CD4-positive, alpha-beta T cell treated with Interleukin-12 subunit alpha and Interleukin-12 subunit beta, for 1 hour (primary cell): ENCODE measurements at places on chromosomes 16 and 17.

GRCh38 chr17:76076146-76076764 lies 1.7 kb downstream of the GALR2 start:
- no peak for DNase-seq

- no peak for DNase-seq
These were observed 78.5 kb downstream of the ZZEF1 start for GRCh38 chr17:4064366-4064765.

DNA sequence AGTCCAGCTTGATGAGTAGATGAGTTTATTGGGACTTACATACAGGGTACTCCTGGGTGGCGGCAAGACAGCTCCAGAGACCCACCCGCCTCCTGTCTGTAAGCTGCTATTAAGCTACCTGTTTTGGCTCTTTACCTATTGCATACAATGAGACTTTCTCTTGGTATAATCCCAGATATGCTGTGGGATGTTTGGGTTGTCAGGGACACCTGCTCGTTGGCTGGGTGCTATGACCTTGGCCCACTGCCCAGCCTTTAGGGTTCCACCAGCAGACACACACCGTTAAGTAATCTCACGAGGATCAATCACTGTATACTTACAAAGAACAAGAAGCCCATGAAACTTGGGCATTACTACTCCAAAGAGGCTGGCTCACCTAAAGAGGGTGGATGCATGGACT lies 116.4 kb downstream of the NPIPB5 start:
- no peak for DNase-seq

GRCh38 chr17:48024149-48025039 lies 13.2 kb downstream of the COPZ2 start:
- peak; percentile 53 for DNase-seq

DNA sequence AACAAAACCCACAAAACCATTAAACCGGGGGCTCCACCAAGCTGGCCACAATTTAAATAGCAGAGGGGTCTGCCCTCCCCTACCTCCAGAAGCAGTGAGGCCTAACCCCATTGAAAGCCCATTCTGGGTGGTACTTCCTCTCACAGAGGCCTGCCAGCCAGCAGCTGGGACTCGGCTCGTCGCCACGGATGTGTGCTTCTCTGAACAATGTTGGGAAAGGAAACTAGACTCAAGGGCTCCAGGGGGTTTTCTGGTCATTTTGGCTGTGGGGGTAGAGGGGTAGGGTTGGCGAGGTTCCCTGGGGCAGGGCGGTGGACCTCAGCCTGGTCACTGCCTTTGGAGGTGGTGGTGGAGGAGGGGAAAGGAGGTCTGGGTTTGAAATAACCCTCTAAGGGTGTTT lies 4.7 kb upstream of the PLCG2 start:
- no peak for DNase-seq

GRCh38 chr17:27489045-27489715 lies 32.9 kb downstream of the KSR1 start:
- no peak for DNase-seq

DNA sequence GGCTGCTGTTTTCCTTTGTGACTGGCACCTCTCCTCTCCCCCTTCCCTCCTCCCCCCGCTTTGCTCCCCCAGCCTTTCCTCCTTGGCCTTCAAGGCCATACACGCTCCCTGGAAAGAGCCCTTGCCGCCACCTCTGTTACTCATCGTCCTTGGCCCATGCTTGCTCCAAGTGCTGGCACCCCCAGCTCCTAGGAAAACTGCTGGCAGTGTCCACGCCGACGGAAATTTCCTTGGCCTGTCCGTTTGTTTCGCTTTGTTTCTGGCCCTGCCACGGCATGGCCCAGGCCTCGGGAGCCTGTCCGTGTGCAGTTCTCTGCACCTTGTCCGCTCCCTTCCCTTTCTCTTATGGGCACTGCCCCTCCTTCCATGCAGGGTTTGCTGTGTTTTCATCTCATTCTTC lies 18.0 kb downstream of the CA5A start:
- DNase-seq = no peak

DNA sequence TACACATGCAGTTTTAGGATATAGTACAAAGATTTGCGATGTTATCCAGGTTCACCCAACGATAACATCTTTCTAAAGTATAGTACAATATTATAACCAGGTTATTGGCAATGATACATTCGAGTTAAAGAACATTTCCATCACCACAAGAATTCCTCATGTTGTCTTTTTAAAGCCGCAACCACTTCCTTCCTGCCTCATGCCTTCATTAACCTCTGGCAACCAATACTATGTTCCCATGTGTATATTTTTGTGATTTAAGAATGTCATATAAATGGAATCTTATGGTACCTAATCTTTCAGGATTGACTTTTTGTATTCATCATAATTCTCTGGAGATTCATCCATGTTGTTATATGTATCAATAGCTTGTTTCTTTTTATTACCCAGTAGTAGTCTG lies 1183.2 kb downstream of the CDH11 start:
- no peak for DNase-seq

GRCh38 chr17:78988152-78988551 lies 8.4 kb upstream of the LGALS3BP start:
- no peak for DNase-seq

DNA sequence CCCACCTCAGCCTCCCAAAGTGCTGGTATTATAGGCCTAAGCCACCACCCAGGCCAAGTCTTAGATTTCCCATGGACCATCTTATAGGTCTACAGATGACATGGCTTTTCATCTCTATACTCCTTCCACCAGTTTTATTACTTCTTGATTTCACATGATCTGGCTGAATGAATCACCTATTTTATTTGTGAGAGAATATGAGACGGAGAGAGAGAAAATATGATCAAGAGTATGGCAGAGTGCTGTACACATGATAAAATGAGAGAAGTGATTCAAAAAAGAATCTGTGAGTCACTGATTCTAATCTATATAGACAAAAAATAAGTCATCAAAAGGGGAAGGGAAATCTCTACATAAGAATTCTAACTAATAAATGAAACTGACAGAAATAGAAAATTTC lies 13.7 kb downstream of the ACSM1 start:
- no peak for DNase-seq

GRCh38 chr17:8069587-8069860 lies 18.0 kb downstream of the ALOX12B start:
- no peak for DNase-seq

GRCh38 chr16:4487955-4488498 lies 11.8 kb downstream of the HMOX2 start:
- DNase-seq = no peak

DNA sequence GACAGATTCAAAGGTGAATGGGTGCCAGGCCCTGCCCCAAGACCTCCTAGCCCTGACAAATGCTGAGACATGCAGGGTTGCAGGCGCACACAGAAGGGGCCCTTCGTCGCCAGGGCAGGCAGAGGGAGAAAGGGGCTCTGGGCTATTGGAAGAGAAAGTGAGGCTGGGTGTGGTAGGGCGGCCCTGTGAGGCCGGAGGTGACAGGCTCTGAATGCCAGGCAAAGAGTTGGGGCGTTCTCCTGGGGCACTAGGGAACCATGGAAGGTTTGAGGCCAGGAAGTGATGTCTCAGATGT lies 26.4 kb upstream of the NXPH3 start:
- no peak for DNase-seq

GRCh38 chr16:62545039-62545438 lies 508.8 kb upstream of the CDH8 start:
- DNase-seq = no peak

DNA sequence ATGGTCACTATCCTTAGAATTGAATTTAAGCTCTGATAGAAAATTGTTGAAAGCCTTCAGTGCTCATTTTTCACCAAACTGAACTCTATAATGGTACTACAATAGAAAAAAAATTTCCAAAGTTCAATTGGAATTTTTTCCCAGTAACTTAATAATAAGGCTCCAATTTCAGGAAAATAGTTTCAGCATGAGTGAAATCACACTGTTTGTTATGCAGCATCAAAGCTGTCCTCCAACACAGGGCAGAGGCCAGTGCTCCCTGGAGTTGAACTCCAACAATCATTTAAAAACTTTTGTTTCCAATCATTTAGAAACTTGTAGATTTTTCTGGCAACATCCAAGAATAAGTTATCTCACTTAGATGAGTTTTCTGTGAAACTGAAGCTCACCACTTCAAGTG lies 103.1 kb upstream of the HSBP1 start:
- DNase-seq = no peak

DNA sequence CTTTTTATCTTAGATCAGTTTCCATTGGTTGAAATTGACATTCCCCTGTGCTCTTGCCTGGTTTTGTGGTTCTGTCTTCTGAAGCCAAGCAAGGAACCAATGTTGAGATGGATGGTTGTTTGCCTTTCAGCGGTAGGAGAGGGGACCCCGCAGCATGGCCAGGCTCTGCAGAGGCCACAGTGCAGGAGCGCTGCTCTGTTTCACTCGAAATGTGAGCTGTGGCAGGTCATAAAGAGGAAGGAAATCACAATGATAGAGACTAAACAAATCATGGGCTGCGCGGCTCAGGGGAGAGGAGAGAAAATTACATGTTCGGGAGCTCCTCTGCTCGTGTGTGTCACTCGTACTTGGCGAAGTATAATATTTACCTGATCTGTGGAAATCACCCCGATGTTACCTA lies 148.2 kb downstream of the SNX29 start:
- DNase-seq = no peak

DNA sequence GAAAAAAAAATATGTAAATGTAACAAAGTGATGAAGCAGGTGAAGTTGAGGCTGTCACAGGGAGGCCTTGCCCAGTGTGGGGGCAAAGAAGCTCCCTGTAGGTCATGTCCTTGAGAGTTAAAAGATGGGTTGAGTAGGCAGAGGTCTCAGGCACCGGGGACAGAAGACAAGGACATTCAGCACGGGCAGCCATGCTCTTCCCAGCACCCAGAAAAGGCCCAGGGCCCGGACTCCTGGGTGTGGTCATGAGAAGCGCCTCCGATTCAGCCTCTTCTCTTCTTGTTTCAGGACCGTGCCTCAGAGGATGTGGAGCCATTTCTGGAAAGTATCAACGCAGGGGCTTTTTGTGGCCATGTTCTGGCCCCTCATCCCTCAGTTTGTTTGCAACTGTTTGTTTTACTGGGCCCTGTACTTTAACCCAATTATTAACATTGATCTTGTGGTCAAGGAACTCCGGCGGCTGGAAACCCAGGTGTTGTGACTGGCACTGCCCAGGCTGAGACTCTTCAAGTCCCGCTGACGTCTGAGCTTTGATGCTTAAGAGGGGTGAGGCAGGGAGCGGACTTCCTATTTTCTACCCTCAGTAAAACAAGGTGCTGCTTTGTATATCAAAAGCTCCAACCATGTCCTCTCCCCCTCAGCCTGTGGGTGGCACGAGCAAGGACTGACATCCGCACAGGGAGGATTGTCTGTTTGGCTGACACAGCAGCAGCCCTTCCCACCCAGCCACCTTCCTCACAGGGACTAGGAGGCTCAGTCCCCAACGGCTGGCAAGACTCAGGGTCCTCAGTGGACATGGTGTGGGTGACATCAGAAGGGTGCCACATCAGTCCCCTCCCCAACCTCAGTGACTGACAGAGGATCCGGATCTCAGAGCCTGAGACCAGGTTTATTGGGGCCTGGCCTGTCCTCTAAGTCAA lies 26.5 kb downstream of the PLA2G10 start:
- no peak for DNase-seq

- DNase-seq = no peak
These were observed 44.1 kb downstream of the PCTP start for GRCh38 chr17:55794725-55795482.

- DNase-seq = peak; percentile 85
These were observed 1.4 kb downstream of the GLTPD2 start for GRCh38 chr17:4789951-4790704.

DNA sequence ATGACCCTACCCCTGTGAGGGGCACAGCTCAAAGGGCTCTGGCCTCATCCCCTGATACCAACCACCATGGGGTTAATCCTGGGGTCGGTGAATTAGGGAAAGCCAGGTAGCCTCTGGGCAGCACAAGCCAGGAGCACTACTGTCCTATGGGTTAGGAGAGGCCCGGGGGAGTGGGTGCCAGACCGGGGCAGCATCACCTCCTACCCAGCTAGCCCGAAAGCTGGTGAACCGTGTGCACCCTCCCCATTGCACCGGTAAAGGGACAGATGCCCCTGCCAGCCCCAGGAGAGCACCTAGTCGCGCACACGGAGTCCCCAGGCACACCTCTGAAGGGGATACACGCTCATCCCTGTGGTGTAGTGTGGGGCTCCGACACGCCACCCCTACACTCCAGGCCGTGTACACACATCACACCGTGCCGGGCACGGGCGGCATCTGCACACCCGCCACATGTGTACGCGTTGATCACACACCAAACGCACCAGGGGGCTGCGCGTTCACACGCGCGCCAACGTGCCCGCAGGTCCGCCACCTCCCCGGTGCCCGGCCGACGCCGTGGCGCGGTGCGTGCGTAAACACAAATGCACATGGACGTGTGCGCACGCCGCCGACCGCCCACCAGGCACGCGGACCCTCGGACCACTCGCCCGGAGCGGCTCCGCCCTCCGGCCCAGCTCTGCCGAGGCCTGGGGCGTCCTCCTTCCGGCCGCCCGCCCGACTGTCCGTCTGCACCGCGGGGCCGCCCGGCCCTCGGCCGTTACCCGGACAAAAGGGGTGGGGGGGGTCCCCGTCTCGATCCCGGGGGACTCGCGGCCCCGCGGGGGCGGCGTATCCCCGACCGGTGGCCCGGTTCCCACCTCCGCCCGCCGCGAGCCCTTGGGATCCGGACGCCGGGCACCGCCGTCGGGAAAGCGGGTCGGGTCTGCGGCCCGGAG lies 785 bp downstream of the UBALD1 start:
- DNase-seq = peak; percentile 35

DNA sequence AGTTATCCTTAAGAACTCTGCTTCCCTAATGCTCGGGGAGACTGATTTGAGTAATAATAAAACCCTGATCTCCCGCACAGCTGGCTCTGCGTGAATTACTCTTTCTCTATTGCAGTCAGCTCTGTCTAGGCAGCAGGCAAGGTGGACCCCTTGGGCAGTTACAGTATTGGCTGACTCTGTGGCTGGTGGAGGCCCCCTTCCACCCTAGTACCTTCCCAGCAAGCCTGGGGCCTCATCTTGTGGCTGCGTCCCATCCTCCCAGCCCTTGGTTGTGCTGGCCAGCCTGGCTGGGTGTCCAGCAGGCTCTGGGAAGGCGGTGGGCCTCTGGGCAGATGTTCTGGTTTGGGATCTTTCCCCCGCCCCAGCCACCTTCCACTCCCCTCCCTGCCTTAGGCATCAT lies 44.5 kb downstream of the CFAP20 start:
- no peak for DNase-seq

DNA sequence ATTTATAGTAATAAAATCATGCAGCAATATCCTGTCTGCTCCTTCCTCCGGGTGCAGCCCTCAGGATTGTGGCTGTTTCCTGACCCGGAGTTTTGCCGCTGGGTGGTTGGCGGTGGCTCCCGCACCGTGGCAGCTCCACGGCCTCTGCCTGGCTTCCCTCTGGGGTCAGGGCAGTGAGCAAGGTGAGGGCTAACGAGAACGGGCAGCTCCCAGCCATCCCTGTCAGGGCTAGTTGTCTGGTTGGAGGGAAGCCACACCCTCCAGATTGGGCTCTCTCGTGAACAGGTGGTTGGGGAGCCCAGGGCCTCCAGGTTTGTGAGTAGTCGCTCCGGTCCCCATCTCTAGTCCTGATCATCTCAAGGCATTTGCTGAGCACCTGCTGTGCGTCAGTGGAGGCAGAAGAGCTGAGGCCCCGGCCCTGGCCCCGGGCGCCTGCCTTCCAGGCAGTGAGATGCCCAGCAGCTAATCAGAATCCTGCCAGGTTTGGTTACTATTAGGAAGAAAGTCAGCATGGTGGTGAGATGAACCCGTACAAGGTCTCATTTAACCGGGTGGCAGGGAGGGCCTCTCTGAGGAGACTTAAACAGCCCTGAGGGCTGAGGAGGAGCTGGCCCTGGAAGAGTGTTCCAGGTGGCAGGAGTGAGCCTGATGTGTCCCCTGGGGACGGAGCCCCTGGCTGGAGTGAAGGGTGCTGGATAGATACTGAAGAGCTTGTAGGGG lies 2.3 kb upstream of the NUDT16L1 start:
- DNase-seq = no peak

GRCh38 chr16:57807252-57807967 lies 5.1 kb upstream of the KIFC3 start:
- no peak for DNase-seq
